ENCODE measurements at places on chromosomes 5 and 9. TPM values are rescaled to one million over a fixed set of nuclear protein-coding genes. Genes with fewer than 3 reads are reported as not detected.

GRCh38 chr5:66558560-66558959 is 37.6 kb upstream of the MAST4 start:
- DNase-seq = no peak

DNA sequence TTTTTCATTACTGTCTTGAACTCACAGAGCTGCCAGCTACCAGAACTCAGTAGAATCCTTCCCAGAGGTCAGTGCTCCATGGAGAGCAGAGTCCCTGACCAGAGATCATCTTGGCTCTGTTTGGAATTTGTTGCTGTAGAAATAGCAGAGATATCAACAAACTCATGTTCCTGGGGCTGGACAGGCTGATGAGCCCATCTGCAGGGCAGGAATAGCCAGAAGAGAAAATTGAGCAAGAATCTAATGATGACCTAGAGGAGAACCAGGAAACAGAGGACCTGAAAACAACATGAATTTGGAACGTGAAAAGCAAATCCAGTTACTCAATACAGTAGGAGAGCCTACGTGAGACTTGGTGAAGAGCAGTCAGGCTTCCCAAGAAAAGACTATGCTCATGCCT is 437.8 kb downstream of the PLK2 start:
- DNase-seq = no peak

DNA sequence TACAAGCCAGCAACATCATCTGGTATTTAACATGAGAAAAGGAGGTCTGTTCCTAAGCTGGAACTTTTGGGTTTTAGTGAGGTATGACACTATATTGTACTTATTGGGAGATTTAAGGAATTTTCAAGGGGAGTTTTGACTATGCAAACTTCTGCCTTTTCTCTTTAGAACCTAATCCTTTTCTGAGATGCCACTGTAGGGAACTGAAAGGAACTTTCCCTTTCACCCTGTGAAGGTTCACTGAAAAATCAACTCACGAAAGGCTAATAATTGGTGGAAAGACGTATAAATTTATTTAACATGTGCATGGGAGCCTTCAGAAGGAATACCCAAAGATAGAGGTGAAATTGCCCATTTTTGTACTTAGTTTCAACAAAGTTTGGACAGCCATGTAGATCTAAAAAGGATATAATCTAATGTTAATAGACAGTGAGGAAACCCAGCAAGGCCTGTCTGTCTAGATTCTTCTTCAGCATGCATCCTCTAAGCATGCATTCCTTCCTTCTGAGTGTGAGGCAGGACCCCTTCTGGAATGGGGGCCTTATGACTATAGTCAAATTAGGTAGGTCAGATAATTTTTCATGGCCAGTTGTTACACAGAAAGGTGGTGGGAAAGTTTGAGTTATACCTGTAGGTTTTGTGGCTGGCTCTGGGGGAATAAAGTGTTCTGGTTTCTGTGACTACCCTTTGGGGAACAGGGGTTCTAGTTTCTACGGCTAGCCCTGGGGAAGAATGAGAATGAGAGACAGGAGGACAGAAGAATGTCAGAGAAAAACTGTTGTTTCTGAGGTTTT is 200.3 kb downstream of the C9orf152 start:
- no peak for DNase-seq

DNA sequence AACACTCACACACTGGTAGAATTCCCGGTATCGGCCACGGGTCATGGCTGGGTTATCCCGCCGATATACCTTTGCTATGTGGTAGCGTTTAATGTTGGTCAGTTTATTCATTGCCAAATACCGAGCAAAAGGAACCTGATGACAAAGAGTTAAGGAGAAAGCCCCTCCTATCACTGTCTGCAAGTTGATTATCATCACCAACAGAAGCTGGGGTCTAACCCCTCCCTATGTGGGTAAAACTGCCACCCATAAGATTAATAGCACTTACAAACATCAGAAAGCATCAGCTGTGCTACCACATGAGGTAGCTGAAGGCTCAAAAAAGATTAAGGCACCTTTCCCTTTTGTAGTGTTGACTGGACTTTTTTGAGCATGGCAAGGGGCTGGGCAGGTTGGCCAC is 5.6 kb upstream of the DND1 start:
- no peak for DNase-seq

GRCh38 chr5:117424559-117424958 is 849.9 kb upstream of the SEMA6A start:
- no peak for DNase-seq

DNA sequence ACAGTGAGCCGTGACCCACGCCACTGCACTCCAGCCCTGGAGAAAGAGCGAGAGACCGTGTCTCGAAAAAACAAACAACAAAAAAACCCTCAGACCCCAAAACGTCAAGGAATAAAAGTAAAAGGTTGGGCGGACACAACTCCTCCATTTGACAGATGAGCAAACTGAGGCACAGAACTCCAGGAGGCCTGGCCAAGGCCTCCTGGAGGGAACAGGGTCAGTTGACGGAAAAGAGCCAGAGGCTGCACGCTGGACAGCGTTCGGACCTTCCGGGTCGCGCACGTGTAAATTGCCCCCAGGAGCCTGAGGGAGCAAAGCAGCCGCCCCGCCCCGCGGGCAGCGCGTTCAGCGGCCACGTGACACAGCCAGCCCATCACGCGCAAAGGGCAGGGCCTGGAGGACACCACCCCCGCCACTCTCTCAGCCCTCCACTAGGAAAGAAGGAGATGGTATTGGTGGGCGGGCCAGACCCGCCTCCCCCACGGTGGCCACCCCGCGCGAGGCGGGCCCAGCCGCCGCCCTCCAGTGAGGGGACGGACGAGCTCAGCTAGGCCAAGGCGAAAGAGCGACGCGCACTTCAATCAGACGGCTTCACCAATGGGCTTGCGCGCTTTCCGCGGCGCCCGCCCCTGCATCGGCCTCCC is 81.5 kb downstream of the PTPDC1 start:
- peak; percentile 93 for DNase-seq

GRCh38 chr5:31008231-31008630 is 185.3 kb upstream of the CDH6 start:
- no peak for DNase-seq

DNA sequence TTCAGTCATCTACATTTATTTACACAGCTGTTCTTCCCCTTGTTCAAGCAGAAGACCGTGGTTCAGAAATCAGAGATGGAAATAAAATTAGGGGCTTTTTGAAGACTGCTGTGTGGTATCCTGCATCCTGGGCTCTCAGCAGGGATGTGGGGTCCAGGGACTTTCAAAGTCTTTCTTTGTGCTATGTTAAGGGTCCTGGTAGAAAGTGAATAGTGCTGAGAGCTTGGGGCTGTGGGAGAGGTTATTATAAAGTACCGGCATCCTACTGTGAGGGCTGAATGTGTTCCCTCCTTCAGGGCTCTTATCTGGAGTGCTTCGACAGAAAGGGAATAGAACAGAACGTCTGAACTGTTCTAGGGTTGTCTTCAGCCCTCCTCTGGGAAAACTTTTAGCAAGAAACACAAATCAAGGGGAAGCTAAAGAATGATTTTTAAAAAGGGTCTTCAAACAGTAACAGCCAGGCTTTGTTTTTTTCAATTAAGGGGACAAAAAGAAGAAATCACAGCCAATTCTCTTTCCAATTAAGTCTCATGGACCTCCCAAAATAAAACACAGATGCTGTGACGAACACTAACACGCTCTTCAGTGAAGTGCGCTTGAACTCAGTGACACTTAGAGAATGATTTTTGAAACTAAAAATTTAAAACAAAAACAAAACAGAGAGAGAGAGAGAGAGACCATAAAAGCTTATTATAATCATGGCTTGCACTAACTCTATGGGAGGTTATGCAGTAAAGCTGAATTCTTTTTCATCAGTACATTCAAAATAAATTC is 15.7 kb upstream of the SLC1A3 start:
- no peak for DNase-seq

DNA sequence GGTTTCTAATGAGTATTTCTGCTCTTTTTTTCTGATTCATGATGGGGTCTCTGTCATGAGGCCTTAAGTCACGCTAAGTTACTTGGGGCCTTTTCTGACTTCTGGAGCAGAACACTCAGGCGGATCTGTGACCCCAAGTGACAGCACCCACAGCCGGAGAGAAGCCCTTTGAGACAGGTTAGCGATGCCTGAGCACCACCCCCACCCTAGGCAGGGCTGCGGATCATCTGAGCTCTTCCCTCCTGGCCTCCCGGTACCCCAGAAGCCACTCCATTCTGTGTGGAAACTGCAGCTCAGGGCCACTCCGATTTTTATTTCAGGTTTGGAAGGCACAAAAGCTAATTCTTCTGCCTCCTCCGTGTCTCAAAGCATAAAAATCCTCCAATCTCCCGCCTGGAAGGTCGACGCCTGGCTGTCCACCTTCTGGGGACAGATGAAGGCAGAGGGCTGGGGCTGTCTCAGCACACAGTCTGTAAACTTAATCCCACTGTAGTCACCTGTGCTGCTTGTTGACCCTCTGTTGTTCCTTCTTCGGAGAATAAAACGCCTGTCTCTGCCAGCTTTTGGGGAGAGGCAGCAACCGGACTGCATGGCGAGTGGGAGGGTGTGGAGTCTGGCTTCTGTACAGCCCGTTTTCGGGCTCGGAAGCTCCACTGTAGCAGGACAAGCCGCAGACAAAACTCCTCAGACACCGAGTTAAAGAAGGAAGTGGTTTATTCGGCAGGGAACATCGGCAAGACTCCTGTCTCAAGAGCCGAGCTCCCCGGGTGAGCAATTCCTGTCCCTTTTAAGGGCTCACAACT is 88.8 kb downstream of the SPRY4 start:
- DNase-seq = no peak

- no peak for DNase-seq
Observed at GRCh38 chr5:92543201-92543600, 1037.8 kb downstream of the NR2F1-AS1 start.

DNA sequence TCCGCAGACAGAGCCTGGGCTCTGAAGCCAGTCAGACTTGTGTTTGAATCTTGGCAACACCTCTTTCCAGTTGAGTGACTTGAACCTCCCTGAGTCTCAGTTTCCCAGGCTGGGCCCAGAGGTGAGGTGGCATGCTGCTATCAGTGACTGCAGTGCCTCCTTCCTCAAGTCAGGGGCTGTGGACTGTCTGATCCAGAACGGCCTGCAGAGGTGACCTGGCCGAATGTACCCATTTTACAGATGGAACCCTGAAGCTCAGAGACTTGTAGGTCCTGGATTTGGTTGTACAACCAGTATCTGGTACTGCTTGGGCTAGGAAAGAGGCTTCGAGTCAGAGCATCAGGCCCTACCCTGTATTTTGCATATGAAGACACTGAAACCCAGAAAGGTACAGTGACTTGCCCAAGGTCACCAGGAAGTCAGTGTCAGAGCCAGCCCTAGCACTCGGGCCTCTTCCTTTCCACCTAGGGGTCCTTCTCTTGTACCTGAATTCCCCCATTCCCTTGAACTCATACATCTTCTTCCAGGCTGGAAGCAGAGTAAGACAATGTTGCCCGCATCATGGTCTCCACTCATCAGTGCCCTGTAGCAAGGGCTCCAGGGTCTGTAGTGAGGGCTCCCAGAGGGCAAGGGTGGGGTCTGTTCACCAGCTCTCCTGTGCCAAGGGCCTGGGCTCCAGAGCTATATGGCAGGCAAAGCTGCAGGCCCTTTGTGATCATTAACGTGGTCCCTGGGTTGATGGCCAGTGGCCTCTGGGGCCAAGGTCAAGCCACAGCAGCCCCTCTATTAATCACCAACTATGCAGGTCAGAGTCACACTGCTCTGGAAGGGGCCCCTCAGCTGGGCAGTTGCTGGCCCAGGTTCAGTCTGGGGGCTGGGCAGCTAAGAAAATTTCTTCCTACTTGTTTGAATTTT is 28.5 kb downstream of the GSN start:
- no peak for DNase-seq

- DNase-seq = no peak
Observed at GRCh38 chr5:157026789-157027424, 32.0 kb downstream of the HAVCR1 start.

GRCh38 chr5:20286512-20286911 is 298.5 kb upstream of the CDH18 start:
- no peak for DNase-seq

DNA sequence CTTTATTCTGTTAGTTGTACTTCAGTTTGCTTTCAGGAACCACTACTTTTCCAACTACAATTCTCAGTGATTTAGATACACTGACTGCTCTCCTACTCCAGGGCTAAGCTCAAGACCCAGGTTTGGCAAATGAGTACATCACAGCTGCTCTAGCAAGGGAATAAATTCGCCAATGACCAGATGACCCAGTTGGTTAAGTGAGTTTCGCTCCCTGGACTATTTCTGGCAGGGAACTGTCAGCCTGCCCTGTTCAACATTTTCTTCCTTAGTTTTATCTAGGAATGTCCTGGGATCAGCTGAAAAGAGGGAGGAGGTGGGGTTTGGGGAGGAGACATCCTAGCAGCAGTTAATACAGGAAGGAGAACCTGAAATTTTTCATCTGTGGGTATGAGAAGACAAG is 6.4 kb upstream of the STARD4 start:
- DNase-seq = no peak

DNA sequence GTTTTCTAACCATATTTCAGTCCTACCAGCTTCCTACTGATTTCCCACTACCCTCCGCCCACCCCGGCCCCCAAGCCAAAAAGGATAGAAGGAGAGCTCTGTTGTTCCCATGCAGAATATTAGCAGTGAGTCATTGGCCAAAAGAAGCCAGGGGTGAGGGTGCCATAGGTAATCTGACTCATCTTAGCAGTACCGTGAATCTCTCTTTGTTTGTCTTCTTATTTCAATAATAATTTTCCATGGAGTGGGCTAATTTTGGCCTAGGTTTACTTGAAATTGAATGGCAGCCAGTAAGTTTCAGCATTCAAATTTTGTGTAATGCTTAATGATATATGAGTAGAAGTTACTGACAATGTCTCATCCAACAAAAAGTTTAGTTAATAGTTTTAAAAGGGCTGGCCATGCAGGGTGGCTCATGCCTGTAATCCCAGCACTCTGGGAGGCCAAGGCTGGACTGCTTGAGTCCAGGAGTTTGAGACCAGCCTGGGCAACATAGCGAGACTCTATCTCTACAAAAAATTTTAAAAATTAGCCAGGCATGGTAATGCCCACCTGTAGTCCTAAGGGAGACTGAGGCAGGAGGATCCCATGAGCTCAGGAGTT is 74.2 kb downstream of the C9orf152 start:
- no peak for DNase-seq

Gene IRX2
- not detected for total RNA-seq

Gene CLIC3
- not detected for total RNA-seq

Gene QRFP
- not detected for total RNA-seq

Gene PCDHGA4
- 0.34 TPM for total RNA-seq

Gene PCDHGB7
- 1.4 TPM for total RNA-seq

Gene CRB2
- total RNA-seq = 1.0 TPM

Gene FBP2
- not detected for total RNA-seq

Gene IL5
- total RNA-seq = not detected

Gene GNA14
- total RNA-seq = not detected

Gene LCN15
- not detected for total RNA-seq

Measured in activated B cell treated with CpG ODN at 0.5 μM for 24 hours (primary cell).